NCI-H1694 (cell line): ENCODE measurements at places on chromosomes 7 and 10.

GRCh38 chr7:92731335-92732063 is 104.9 kb downstream of the CDK6 start:
- DNase-seq: no peak

GRCh38 chr10:103445767-103446567 is 6.2 kb downstream of the CALHM2 start:
- DNase-seq: no peak

- DNase-seq: no peak
Measured at GRCh38 chr10:129912166-129912917, 51.7 kb downstream of the EBF3 start.

DNA sequence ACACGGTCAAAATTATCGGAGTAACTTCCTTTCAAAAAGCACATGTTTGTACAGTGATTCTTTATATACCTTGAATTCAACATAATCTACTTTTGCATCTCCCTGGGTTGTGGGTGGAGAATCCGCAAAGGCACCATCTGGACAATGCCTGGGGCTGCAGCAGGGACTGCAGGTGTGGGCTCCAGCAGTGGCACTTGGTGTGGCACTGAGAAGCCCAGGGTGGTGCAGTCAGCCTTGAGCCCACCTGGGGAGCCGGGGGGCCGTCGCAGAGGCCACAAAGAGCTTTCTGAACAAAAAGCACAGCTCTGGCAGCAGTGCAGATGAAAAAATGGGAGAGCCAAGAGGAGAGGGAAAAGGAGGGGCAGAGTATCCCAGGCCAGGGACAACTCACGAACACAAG is 22.2 kb downstream of the PARD3 start:
- DNase-seq: no peak

DNA sequence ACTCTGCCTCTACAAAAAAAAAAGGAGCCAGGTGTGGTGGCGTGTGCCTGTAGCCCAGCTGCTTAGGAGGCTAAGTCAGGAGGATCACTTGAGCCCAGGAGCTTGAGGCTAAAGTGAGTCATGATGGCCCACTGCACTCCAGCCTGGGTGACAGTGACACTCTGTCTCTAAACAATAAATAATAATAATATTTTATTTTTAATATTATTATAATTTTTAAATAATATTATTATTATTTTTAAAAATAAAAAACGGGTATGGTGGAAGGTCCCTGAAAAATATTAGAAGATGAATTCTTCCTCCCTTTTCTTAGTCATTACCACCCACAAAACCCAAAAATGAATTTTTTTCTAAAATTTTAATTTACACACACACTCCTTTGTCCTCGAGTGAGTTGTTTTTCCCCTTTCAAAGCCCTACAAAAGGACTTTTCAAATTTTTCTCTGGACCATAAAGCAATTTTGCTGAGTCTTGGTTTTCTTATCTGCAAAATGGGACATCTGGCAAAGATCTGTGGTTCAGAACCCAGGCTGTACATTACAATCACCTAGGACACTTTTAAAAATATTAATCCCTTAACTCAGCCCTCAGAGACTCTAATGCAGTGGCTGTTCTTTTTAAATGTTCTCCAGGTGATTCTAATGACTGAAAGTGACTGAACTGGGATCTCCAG is 174.0 kb upstream of the NEBL start:
- no peak for DNase-seq

GRCh38 chr7:118045629-118046028 is 138.3 kb upstream of the LSM8 start:
- DNase-seq: no peak

GRCh38 chr7:12539681-12540080 is 30.8 kb upstream of the SCIN start:
- no peak for DNase-seq

DNA sequence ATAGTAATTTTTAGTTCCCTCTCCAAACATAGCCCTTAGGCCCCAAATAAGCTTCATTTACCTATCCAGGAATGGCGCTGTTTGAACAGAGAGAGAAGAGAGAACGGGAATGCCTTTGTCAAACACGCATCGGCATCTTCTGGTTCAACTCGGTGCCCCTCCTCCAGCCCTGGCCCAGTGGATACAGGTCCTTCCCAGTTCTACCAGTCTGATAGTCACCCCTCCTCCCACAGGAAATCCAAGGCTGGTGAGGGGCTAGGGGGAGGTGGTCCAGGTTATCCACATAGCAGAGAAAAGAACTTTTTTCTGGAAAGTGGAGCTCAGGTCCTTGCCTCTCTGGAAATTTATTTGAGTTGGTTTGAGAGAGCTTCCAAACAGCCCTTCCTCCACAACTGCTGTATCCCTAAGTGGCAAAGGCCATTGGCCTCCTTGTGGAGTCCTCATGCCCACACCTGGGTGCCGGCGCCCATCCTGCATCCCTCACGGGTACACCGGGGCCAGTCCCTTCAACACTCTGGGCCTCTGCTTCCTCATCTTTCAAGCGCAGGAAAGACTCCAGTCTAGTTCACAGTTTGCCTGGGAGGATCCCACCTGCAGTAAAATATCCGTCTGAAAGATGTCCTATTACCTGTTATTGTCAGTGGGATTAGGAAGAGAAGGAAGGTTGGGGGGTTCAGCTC is 287.4 kb downstream of the CELF2 start:
- DNase-seq: no peak

DNA sequence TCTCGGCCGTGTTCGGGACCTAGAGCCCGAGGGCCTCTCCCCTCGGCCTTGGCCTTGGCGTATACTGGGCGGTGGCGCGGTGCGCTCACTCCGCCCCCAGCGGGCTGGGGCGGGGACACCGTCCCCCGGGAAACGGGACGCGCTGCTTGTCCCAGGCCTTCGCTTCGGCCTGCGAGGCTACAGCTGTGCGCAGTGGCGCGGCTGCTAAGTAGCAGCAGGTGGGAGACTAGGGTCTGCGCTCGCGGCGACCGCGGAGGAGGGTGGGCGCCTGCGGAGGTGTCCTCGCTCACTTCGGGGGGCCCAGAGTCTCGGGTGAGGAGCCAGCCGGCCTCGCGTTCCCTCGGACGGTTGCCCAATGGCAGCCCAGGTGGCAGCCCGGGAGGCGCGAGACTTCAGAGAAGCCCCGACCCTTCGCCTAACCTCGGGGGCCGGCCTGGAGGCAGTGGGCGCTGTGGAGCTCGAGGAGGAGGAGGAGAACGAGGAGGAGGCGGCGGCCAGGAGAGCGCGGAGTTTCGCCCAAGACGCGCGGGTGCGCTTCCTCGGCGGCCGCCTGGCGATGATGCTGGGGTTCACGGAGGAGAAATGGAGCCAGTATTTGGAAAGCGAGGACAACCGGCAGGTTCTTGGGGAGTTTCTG is at the start of gene DNAH11:
Gene DNAH11 (plus strand): TSS at position 149 of the 637 bp plus-strand sequence. CDS start 207 bp downstream, at position 356.
- no peak for DNase-seq

DNA sequence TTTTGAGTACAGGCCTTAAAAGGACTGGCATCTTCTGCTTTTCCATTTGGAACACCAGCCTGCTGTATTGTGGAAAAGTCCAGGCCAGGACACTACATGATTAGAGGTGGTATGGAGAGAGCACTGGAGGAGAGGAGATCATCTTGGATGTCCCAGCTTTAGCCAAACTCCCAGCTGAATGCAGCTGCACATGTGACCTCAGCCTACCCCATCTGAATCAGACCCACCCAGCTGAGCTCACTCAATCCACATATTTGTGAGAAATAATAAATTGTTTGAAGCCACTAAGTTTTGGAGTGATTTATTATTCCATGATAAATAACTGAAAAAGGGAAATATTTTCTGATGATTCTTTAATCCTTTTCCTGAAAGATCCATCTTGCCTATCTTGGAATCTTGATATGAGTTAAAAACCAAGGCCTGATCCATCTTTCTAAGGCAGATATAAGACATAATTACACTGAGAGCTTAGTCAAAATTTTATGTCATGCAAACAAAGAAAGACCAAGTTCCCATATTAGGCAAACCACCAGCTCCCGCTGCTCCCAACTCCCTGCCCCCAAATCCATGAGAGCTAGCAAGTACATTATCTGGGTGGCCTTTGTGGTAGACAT is 55.1 kb upstream of the TRIL start:
- no peak for DNase-seq

DNA sequence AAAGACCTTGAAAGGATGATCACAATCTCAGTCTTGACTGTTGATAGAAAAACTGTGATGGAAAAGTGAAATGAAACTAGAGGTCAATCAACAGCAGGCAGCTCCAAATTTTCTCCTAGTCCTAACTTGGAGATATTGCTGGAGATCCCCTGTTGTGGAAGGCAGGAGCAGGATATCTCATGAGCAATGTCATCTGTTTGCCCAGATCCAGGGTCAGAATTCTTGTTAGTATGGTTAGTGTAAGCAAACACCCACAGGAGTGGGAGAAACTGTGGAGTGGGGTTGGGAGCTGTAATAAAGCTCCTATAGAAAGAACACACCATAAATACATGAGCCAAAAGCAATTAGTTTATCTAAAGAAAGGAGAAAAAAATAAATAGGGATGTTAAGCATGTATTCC is 169.0 kb downstream of the AKR1D1 start:
- DNase-seq: no peak

DNA sequence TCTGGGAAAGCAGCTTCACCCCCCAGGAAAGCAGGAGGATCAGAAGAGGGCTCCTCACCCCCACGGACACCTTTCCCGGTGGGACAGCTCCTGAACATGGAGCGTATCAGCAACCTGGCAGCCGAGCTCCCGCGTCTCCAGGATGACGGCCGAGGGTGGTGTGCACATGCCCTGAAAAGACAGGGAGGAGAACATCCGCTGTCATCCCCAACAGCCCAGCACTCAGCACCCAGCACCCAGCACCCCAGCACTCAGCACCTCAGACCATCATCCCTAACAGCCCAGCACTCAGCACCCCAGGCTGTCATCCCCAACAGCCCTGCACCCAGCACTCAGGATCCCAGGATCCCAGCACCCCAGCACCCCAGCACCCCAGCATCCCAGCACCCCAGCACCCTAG is 3.9 kb upstream of the CFAP46 start:
- DNase-seq: no peak

GRCh38 chr7:132943645-132944044 is 138.2 kb downstream of the CHCHD3 start:
- DNase-seq: no peak

GRCh38 chr10:100838986-100839385 is 73.8 kb upstream of the SLF2 start:
- no peak for DNase-seq

DNA sequence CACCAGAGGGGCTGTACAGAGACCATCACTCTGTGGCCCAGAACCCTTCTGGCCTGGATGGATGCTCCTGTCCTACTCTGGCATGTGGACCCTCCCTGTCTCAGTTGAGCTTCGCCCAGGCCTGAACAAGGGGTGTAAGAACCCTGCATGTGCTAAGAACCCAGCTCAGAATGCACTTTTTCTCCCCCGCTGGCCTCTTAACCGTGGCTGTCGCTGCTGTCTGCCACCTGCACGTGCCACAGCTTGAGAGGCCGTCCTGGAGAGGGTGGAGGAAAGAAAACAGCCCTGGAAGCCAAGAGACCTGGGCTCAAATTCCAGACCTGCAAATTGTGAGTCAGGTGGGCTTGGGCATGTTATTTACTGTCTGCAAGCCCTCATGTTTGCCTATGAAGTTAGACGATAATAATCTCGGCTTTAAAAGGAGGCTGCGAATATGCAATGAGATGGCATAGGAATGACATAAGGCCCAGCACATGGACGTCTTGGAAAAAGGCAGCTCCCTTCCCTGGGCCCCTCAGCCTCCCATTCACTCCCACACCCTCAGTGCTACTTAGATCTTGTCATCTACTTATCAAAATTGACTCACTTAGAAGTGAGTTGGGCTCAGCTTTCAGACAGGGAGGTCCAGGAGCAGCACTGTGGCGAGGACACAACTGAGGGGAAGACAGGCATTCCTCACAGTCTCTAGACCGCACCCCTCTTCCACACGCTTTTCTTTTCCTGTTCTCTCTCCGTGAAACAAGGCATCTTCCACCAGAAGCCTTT is 31.4 kb downstream of the FIGNL1 start:
- no peak for DNase-seq

- no peak for DNase-seq
Measured at GRCh38 chr10:58888957-58889356, 287.5 kb upstream of the PHYHIPL start.

- DNase-seq: no peak
Measured at GRCh38 chr10:124068929-124069328, 24.5 kb downstream of the CHST15 start.

DNA sequence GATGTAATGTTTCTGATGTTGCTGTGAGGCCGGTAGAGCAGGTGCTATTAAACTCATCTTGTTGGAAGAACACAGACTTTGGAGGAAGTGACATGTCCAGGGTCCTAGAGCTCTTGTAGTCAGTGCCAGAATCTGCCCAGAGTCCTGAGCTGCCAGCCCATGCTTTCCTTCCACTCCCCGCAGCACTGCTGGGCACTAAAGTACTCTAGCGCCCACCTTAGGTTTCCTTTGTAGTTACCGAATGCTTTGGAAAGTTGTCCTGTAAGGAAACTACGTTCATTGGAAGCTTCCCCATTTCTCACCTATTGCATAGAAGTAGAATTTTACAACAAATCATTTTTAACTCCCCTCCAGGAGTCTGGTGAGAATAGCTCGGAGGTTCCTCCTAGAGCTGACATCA is 11.0 kb downstream of the ZNF862 start:
- DNase-seq: no peak

GRCh38 chr10:97843281-97843671 is 6.4 kb upstream of the GOLGA7B start:
- DNase-seq: no peak

- DNase-seq: no peak
Measured at GRCh38 chr10:16581202-16581601, 59.5 kb upstream of the C1QL3 start.

- no peak for DNase-seq
Measured at GRCh38 chr7:141189231-141189630, 115.4 kb downstream of the TMEM178B start.

GRCh38 chr10:6219494-6219836 is 16.7 kb downstream of the PFKFB3 start:
- DNase-seq: no peak

DNA sequence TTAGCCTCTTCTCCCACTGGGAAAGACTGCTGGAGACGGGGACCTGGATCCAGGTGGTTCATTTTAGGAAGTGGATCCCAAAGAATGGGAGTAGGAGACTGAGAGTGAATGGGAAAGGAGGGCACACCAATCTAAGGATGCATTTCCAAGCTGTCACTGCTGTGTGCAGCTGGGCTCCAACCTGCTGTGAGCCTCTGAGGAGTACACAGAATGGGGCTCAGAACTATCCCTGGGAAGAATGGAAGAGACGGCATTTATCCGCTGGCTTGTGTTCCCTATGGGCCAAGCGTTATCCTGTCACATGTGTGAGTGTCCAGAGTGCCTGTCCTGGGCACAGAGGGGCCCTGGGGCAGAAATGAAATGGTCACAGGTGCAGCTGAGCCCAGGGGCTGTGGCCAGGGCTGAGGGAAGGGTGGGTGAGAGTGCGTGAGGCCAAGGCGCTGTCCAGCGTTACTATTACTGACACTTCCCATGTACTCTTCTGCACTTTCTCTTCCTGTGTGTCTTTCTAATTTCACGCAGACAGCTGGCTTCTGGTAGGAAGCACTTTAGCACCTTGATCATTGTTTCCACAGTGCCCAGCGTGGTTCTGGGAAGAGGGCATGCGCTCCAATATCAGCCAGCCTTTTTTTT is 35.4 kb upstream of the PODXL start:
- no peak for DNase-seq

- DNase-seq: no peak
Measured at GRCh38 chr10:43419997-43420368, 11.0 kb upstream of the HNRNPF start.

GRCh38 chr7:36658335-36659171 is 65.7 kb downstream of the AOAH start:
- peak; percentile 32 for DNase-seq

- DNase-seq: no peak
Measured at GRCh38 chr7:150855046-150855445, 2.7 kb downstream of the AOC1 start.
